NCI-H1930 (cell line): ENCODE measurements at places on chromosomes 7 and 10.

DNA sequence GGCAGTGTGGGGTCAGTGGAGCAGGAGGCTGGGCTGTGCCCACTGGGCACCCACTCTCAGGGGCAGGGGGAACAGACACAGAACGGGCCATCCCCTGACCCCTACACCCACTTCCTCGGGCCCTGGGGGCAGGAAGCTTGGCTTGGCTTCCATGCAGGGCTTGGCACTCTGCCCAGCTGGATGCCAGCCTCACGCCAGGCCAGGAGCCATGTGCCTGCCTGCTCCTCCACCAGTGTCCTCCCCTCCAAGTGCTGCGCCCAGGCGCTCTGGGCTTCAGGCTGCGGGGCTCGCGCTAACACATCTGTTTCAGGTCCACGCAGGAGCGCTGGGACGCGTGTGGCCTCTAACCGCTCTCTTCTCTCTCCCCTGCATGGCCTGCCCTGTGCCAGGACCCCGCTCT, 12.7 kb downstream of the LDB3 start:
- DNase-seq, result no peak

GRCh38 chr10:126407831-126408230, 19.6 kb upstream of the ADAM12 start:
- no peak for DNase-seq

DNA sequence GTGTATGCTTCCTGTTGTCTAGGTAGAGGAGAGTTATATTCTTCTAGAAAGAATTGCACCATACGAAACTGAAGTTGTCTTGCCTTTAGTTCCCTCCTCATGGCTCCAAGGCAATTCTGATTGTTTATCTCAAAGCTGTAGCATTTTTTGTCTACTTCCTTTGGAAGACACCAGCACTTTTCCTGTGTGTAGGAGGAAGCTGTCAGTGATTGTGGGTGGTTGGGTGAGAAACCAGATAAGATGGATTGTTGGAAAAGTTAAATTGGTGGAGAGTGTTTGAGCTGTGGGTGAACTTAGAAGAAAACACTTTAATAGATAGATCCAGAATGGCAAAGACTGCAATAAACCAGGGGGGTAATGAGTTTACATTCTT, 12.1 kb upstream of the CSTF2T start:
- DNase-seq, result no peak

DNA sequence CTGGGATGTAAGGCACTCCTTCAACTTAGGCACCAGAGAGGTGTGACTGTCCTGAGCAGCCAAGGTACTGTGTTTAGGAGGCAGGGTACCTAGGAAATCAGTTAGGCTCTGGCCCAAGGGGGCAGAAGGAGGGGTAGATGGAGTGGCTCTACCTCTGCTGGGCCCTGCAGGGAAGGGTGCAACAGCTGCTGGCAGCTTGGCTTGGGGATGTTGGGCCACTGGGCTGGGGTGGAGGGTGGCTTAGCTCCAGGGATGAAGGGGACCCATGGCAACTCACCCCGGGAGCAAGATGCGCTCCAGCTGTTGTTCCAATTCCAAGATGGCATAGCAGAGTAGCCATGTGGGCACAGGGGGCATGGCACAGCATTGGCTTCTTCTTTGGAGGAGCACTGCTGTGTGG, 42.1 kb downstream of the NEURL1 start:
- DNase-seq, result no peak

DNA sequence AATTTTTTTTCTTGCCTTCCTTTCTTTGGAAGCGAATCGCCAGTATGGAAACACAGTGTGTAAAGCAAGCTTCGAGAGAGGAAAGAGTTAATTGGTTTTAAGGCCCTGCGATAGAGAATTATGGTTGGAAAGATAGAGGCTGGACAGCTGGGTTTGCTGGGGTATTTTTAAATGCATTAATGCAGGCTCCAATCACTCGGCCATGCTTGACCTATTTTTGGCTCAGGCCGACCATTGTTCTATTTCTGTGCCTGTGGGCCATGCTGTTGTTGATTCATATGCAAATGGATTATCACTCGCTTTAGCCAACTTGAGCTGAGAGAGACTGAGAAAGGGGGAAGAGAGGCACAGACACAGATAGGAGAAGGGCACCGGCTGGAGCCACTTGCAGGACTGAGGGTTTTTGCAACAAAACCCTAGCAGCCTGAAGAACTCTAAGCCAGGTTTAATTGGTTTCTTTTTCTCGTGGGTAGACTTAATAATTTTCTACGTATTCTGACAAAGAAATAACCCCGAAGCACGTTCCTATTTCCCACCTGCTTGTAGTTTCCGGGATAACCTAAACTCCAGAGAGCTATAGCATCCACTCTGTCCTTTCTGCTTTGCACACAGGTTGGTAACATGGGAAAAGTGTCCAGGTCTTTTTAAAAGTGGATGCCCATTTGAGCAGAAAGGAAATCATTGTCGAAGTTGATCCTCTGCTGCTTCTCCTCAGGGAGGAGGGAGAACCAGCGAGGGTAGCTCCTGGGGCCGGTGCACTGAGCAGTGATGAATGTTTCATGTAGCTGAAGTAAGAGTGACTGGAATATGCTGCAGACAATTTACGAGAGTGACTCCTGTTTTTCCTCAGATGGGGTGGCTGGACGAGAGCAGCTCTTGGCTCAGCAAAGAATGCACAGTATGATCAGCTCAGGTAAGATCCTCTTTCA, at the start of gene HDAC9:
TSS of gene HDAC9 (plus strand) at position 338 of the 929 bp plus-strand sequence. CDS start at position 892, 554 bp downstream.
- DNase-seq, result peak; percentile 34

GRCh38 chr10:69792341-69792740, 9.4 kb upstream of the COL13A1 start:
- no peak for DNase-seq

- DNase-seq, result no peak
These were observed 84.4 kb downstream of the VTI1A start for GRCh38 chr10:112531421-112531820.

DNA sequence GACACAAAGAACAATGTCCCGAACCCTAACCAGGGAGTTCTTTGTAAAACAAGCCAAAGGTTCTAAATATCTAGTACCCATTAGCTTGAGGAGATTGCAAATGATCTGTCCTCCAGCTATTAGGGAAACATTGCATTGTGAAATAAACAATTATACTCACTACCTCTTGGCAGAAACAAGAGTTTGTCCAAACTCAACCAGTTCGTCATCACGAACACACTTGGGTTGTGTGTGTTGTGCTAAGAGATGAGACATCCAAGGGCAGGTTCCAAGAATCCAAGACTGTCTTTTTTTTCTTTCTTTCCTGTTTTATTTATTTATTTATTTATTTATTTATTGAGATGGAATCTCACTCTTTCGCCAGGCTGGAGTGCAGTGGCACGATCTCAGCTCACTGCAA, 793.1 kb upstream of the AUTS2 start:
- DNase-seq, result no peak

DNA sequence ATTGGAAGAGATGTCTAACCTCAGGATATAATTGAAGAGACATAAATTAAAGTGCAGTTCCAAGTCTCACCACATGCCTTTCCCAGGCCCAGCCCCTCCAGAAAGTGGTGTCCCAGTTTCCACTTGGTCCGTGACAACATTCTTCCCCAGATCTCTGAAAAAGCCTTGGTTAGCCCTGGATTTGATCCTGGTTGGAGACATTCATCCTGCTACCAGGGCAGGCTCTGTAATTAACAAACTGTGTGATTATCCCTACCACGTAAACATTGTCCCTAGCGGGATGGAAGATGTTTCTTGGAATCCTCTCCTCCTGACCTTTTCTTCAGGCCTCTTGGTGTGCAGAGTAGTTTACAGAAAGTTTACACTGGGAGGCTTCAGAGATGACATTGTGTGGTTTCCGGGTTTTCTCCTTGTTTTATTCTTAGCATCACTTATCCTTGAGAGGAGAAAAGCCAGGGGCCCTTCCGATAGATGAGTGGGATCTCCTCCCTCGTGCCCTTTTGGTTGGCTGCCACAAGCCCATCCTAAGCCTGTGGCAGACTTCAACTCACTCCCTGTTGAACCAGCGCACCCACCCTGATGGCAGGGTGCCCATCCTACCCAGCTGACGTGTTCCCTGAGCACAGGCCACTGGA, 83.8 kb downstream of the COL13A1 start:
- DNase-seq, result no peak

- DNase-seq, result no peak
These were observed 64.0 kb upstream of the PCBD1 start for GRCh38 chr10:70952401-70952800.

DNA sequence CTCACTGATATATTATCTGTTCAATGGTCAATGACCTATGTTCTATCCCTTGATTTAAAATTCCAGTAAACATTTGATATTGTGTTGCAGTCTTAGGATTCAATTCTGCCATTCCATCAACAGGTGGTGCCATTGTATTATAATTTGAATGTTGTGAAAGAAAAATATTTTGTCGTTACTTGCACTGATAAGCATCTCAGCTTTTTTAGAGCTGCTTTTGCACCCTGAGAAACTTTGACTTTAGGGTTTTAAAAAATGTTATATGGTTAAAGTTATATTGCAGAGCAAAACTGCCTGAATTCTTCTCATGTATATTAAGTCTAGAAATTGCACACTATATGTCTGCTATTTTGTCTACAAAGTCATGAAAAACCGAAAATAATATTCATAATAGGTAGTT, 18.8 kb upstream of the MINDY3 start:
- DNase-seq, result no peak
